ENCODE measurements at places on chromosomes 6 and 20. TPM values are rescaled to one million over a fixed set of nuclear protein-coding genes. Genes with fewer than 3 reads are reported as not detected.

FAM83C gene
- total RNA-seq, result not detected

GMPR gene
- 121 TPM for total RNA-seq

SLC22A16 gene
- not detected for total RNA-seq

FLOT1 gene
- 207 TPM for total RNA-seq

C6orf163 gene
- total RNA-seq, result 1.6 TPM

OXT gene
- total RNA-seq, result not detected

SRPK1 gene
- total RNA-seq, result 22.1 TPM

TRIM15 gene
- not detected for total RNA-seq

PBOV1 gene
- not detected for total RNA-seq

B4GALT5 gene
- 39.6 TPM for total RNA-seq

PEX3 gene
- total RNA-seq, result 17.9 TPM

CTNNBL1 gene
- total RNA-seq, result 60.9 TPM

SFTA2 gene
- not detected for total RNA-seq
